ENCODE measurements at places on chromosomes 3 and 15.
A peak's percentile ranks its signal among the peaks of the same experiment; 100 is the strongest.

- DNase-seq: no peak
Observed at GRCh38 chr15:26372706-26373105, 400.2 kb downstream of the GABRB3 start.

DNA sequence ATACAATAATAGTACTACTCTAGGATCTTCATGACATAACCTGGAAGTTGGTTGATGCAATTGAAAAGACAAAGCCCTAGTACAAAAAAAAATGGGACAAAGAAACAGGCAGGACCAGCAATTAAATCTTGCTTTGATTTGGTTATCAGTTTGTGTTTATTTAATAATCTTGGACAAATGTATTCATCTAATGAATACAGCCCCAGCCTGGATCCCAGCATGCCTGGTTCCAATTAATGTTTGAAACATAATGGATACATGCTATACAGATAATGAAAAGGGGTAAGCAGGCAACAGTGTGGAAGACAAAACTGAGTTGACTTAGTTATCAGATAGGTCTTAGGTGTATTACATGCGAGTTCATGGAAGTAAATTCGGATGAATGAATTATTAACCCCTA lies 29.6 kb upstream of the SATB1 start:
- DNase-seq: no peak

- no peak for DNase-seq
Observed at GRCh38 chr15:69790632-69791031, 307.1 kb downstream of the TLE3 start.

DNA sequence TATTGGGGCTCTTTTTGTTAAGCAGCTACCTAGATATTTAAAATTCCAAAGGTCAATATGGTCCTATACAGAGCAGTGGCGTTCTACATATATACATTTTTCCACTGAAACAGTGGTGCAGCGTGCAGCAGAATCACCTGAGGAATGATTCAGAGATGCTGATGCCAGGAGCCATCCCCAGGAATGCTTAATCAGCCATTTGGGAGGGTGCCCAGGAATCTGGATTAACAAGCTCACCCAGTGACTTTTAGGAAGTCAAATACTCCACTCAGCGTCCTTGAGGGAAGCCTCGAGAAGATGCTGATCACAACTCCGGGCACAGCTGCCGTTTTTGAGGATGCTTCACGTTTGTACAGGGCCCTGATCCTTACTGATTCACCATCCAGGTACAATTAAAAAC lies 82.6 kb upstream of the ARHGEF3 start:
- DNase-seq: no peak

DNA sequence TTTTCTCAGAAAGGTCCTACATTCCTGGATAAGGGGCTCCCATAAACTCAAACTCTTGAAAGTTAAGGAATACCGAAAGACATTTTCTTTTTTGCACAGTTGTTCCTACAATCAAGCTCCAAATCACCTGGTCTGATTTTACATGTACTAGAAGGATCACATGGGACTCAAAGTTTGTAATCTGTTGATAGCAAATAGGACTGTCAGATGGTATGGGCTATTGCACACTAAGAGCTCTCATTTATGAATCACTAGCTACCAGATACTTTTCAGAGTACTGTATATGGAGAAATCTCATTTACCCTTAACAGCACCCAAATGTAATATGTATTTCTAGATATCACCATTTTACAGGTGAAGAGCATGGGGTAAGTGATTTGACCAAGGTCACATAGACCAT lies 49.5 kb upstream of the CMSS1 start:
- no peak for DNase-seq

GRCh38 chr15:45641374-45641781 lies 6.5 kb downstream of the SQOR start:
- DNase-seq: peak; percentile 98

GRCh38 chr3:59392116-59392515 lies 342.3 kb upstream of the CFAP20DC start:
- DNase-seq: peak; percentile 35

DNA sequence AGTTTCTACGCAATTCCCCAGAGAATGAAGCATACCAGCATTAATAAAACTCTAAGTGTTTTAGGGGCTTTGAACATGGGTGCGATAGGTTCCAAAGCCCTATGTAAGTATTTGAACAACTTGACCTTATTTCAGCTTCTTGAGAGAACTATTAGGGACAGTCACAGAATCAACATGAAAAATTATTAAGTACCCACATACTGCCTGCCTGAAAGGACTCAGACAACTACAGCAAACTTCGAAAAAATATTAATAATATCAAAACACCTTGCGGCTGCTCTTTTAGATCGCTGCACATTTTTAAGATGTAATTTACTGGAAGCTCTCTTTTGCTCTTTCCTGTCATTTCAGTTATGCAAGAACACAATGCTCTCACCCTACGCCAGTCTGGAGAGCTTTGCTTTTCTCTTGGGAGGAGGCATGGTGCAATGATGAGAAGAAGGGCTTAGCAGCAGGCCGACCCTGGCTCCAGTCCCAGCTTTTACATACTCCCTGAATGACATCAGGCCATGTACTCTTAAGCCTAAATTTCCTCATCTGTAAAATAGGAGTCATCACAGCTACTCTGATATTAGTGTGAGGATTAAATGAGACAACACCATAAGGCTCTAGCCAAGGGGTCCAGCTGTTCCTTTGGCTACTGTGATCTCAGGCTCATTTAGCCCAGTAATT lies 640.7 kb downstream of the FHIT start:
- no peak for DNase-seq

GRCh38 chr15:89303986-89304385 lies 30.6 kb downstream of the POLG start:
- no peak for DNase-seq

- DNase-seq: no peak
Observed at GRCh38 chr15:25054943-25055342, 100.2 kb downstream of the SNRPN start.

GRCh38 chr15:62732078-62732477 lies 310.5 kb upstream of the TPM1 start:
- no peak for DNase-seq

GRCh38 chr15:63354821-63355650 lies 26.6 kb downstream of the CA12 start:
- no peak for DNase-seq

DNA sequence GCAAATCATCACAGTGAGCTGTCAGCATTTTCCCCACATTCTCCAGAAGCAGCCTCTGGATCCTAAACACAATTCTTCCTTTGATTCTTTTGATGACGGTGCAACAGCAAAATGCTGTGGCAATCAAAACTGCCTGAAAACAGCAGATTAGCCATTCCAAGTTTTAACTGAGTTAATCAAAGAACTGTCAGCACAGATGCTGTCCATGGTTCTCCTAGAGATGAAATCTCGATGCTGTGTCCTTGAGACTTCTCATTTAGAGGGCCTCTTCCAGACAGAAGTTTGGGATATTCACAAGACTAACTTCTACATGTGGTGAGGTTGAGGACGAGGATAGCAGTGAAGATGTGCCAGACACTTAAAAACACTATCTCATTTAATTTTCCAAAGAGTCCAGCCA lies 50.4 kb upstream of the GYG1 start:
- no peak for DNase-seq

DNA sequence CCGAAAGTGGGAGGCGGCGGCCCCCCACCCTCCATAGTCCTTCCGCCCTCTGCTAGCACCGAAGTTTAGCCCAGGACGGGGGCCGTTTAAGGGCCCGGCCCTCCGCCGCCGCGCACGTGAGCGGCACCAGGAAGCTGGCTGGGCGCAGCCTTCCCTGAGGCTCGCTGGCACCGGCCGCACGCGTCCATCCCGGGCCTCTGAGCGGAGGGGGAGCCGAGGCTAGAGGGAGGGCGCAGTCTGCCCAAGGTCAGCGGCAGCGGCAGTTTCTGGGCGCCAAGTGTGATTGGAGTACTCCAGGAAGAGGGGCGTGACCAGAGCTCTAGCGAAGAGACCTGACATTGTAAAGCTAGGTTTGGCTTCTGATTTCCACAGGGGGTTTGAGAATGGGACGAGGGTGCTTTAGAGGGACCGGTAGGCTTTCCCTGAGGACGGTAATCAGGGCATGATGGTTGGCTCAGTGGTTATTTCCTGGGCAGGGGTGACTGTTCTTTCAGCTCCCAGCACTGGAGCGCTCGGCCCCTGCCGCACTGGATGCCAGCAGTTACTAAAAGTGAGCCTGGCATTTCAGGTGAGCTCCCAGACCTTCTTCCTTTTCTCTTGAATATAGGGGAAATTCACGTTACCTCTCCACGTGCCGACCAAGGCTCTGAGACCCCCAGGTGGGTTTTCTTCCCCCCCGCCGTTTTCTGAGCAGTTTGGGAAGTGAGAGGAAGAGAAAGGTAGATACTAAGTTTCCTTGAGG lies 853 bp downstream of the TEX264 start:
- peak; percentile 56 for DNase-seq

- DNase-seq: no peak
Observed at GRCh38 chr3:193119926-193120325, 121.1 kb upstream of the PLAAT1 start.

DNA sequence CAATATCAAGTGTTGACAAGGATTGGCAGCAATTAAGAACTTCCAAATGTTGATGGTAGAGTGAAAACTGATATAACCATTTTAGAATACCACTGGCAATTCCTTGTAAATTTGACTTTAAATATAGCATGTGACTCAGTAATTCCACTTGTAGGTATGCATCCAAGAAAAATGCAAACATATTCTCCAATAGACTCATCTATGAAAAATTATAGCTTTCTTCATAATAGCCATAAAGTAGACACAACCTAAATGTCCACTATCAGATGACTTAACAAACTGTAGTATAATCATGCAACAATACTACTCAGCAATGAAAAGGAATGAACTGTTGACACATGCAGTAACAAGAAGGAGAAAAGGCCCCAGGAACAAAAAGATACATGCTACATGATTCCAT lies 988.1 kb downstream of the FHIT start:
- no peak for DNase-seq

- no peak for DNase-seq
Observed at GRCh38 chr3:142216321-142216720, 9.1 kb downstream of the GK5 start.

DNA sequence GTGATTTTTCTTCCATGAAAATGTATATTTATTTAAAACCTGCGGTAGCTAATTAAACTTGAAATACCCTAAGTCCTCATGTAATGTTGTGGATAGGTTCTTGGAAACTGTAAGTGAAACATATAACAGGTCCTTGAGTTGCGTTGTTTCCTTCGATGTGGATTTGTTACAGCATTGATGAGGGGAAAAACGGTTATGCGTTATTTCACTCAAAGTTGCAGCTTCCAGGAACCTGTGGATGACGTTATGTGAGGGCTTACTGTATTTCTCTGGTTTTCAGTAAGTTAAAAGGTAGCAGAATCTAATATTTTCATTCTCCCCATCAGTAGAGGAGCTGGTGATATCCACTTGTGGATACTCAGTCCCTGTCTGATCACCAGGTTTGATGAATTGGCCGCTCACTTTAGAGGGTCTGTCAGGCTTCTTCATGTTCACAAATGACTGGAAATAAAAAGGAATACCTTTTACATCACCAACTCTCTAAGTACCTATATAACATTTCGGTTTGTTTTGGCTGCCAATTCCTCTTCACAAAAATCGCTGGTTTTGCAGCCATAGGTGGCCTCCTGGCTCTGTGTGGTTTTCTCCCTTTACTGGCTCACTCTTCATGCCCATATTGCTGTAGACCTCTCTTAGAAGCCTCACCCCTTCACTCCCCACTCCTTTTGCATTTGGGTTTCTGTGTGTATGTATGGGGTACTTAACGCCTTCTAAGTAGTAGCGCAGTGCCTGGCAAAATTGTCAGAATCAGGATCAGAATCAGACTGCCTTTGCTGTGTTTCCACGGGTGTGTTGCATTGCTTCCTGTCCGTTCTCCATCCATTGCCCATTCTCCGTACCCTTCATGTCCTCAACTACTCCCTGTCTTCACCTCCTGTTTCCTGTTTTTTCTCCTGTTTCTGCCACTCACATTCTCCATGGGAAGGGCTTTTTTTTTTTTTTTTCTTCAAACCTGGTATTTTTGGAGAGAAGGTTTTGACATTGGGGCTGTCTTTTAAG lies 112.6 kb downstream of the FNDC3B start:
- DNase-seq: no peak

DNA sequence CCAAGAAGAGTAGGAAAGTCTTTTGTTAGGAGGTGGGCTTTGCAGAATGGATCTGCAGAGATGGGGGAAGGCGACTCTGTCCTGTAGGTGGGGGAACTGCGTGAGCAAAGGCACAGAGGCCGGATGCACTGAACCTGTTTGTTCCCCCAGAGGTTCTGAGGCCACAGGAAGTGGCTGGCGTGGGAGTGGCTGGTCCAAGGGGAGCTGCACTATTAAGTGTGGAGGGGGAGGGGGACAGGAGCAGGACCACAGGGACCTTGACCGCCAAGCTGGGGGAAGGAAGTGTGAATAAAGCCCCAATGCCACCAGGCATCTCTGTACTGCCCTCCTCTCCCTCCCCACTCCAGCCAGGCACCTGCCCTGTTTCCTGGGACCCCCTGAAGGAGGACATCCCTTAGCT lies 51.8 kb downstream of the CYP11A1 start:
- no peak for DNase-seq

DNA sequence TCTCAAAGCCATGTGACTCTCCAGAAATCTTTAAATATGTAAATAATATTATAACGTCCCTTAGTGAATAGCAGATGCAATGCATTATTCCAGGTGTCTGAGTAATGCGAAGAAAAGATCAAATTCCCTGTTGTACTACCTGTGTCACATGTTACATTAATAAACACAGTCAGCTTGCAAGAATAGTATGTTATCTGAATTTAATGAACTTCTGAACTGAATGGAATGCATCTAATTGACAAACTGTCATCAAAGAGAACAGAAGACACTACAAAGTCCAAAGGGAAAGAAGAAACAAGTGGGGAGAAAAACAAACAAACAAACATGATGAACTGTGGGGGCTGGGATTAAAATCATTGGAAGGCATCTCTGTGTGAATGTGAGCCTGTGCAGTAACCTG lies 508.8 kb downstream of the LPP start:
- DNase-seq: no peak

DNA sequence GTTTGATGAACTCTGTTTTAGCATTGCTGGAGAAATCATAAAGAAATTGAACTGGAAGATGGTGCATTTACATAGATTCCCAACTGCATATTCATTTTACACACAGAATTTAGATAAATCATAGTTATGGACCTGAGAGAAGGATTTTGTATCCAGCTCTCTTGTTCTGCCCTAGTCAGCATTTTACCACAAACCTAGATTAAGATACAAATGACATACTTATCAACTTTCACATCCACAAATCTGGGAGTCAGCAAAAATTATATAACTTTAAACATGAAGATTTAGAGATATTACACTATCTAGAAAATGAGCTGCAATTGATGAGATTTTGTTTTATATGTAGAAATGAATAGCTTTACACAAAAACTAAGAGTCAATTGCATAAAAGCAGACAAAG lies 632.8 kb downstream of the IGSF11 start:
- DNase-seq: no peak

- DNase-seq: no peak
Observed at GRCh38 chr15:49062900-49063299, 16.7 kb upstream of the SECISBP2L start.

DNA sequence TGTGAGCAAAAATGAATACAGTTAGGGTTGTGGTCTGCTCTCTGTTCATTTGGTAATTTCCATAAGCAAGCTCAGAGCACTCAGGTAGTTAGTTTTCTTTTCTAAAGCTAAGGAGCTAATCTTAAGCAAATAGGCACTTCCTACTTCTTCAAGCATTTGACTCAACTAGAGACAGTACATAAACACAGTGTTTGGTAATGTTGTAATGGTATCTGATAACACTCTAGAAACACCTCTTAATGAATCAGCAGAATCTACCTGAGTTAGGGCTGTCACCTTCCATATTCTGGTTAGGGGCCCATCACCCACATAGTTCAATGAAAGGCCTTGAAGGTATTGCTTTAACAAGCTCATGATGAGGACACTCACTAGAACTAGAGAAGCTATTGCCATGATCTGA lies 83.1 kb downstream of the PLCH1 start:
- no peak for DNase-seq

GRCh38 chr3:107661447-107662123 lies 138.8 kb downstream of the BBX start:
- DNase-seq: peak; percentile 57

All from inflammatory macrophage treated with lipopolysaccharide for 4 hours (primary cell).